ENCODE measurements at places on chromosomes 11 and 22. TPM values are rescaled to one million over a fixed set of nuclear protein-coding genes. Genes with fewer than 3 reads are reported as not detected.

The NAALADL1 gene
- total RNA-seq = 14.1 TPM

The EXPH5 gene
- total RNA-seq = 1.7 TPM

The C11orf21 gene
- total RNA-seq = 20.4 TPM

The BBOX1 gene
- total RNA-seq = not detected

The CECR2 gene
- 0.20 TPM for total RNA-seq
